ENCODE measurements at places on chromosomes 3 and 15. TPM values are rescaled to one million over a fixed set of nuclear protein-coding genes. Genes with fewer than 3 reads are reported as not detected.

The FAM174B gene
- polyA plus RNA-seq = 3.3 TPM

The TGM4 gene
- not detected for polyA plus RNA-seq

The LRRC28 gene
- 27.1 TPM for polyA plus RNA-seq

The MYLK gene
- polyA plus RNA-seq = 0.18 TPM

The CA12 gene
- not detected for polyA plus RNA-seq

The ROPN1 gene
- not detected for polyA plus RNA-seq

The GNAT1 gene
- not detected for polyA plus RNA-seq

- H3K27me3 ChIP-seq = no peaks in the 10 kb centered on the region
- H3K4me3 ChIP-seq = no peak overlapping the region
- DNase-seq = peak; percentile 6
- H3K4me1 ChIP-seq = no peaks in the 10 kb centered on the region
- H3K36me3 ChIP-seq = peaks cover 82% of the 10 kb centered on the region
- no peak overlapping the region for H3K27ac ChIP-seq
These were observed 33.0 kb upstream of the TEX264 start for GRCh38 chr3:51637941-51638471.

DNA sequence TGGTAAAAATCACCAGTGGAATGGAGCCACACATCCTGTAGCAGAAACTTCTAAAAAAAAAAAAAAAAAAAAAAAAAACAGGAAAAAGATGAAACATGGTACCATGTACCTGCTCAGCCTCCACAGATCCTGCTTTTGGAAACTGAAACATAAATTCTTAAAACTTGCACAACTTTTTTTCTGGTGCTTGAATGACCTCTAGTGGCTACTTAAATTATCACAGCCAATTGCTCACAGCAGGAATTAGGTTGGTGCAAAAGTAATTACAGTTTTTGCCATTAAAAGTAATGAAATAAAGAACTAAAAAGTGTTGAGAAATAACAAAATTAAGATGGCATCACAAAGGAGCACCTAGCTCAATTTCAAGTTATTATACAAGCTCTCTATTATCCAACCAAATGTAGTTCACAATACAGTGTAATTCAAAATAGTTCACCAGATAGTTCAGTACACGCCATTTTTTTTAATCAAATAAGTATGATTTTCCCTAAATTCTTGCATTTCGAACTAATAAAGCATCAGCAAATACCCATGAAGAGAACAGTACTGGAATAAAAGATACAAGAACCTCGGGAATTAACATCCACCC, 80.6 kb downstream of the ULK4 start:
- no peak overlapping the region for H3K27ac ChIP-seq
- peak; percentile 36 for DNase-seq
- no peaks in the 10 kb centered on the region for H3K36me3 ChIP-seq
- H3K27me3 ChIP-seq = no peaks in the 10 kb centered on the region

DNA sequence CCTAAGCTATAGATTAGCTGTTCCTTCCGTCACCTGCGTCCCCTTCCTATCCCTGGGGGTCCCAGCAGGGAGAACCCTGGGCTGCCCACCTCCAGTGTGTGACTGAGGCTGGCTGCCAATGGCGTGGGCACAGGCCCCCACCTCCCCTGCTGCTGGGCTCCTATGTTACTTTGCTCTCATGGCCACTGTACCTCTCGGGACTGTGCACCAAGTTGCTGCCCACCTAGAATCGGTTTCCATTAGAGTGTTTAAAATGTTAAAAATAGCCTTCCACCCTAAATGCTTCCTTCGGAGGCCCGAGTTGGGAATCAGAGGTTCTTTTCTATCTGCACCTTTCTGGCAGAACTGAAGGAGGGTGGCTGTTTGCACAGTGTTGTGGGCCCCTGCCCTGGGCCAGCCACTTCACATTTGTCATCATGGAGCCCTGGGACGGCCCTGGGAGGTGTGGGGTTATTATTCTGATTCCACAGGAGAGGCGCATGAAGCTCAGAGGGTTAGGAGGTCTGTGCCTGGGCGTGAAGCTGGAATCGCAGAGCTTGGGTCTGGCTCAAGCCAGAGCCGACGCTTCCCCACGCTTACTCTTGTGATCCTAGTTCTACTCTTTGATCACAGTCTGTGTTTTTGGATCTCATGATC, 29.1 kb downstream of the IRAK2 start:
- H3K4me3 ChIP-seq = no peak overlapping the region
- H3K27ac ChIP-seq = peak overlapping the region; percentile 87
- H3K36me3 ChIP-seq = no peaks in the 10 kb centered on the region
- no peaks in the 10 kb centered on the region for H3K27me3 ChIP-seq
- peaks cover 97% of the 10 kb centered on the region for H3K4me1 ChIP-seq

DNA sequence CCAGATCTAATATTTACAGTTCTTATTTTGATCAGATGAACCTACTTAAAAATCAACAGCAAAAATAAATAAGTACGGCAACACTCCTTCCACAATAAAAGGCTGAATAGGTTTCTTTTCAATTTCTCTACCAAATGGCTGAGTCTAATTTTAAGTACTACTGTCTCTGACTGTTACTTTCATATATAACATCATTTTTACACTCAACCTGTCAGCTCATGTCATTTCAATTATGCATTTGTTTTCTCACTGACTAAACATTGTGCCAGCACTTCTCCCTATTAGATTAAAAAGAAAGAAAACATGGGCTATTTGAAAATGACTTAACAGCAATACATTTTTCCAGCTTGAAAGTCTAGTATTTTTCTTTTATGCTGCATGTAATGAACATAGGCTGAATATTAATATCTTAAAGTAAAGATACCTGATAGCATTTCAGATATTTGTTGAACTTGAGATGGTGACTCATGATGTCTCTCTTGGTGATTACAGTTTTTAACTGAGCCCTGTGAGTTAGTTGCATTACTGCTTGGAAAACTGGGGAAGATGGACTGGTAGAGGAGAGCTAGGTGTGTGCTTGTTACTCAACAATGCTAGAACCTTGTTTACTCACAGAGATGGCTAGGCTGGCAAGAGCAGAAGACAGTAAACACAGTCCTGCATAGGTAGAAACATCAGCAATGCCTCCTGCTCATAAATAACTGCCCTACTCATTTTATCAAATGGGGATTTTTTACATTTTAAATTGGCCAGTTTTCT, 73.9 kb downstream of the PEX5L start:
- no peaks in the 10 kb centered on the region for H3K27me3 ChIP-seq
- H3K4me3 ChIP-seq = no peak overlapping the region
- no peak for DNase-seq

DNA sequence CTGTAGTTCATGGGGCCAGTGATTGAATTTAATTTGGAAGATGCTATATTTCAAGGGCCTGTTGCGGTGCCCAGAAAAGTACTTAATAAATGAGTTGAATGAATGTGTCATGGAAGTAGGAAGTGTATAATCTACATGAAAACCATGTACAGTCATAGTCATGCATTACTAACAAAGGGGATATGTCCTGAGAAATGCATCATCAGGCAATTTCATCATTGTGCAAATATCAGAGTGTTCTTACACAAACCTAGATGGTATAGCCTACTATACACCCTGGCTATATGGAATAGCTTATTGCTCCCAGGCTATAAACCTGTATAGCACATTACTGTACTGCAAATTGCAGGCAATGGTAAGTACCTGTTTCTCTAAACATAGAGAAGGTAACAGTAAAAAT, 10.7 kb upstream of the MYO5C start:
- H3K4me1 ChIP-seq = peaks cover 11% of the 10 kb centered on the region
- peaks cover 12% of the 10 kb centered on the region for H3K36me3 ChIP-seq
- no peak overlapping the region for H3K4me3 ChIP-seq
- no peak overlapping the region for H3K27ac ChIP-seq

GRCh38 chr3:177211503-177212277, 14.4 kb upstream of the TBL1XR1 start:
- H3K27me3 ChIP-seq = no peaks in the 10 kb centered on the region
- no peaks in the 10 kb centered on the region for H3K4me1 ChIP-seq
- H3K4me3 ChIP-seq = no peak overlapping the region
- no peak for DNase-seq

- peaks cover 9% of the 10 kb centered on the region for H3K4me1 ChIP-seq
- no peaks in the 10 kb centered on the region for H3K36me3 ChIP-seq
- H3K4me3 ChIP-seq = no peak overlapping the region
- DNase-seq = no peak
These were observed 73.3 kb upstream of the SNRK start for GRCh38 chr3:43212914-43213611.

- H3K27me3 ChIP-seq = no peaks in the 10 kb centered on the region
- no peak overlapping the region for H3K4me3 ChIP-seq
- no peak for DNase-seq
- no peaks in the 10 kb centered on the region for H3K36me3 ChIP-seq
These were observed 12.9 kb upstream of the CCDC80 start for GRCh38 chr3:112653881-112654300.

DNA sequence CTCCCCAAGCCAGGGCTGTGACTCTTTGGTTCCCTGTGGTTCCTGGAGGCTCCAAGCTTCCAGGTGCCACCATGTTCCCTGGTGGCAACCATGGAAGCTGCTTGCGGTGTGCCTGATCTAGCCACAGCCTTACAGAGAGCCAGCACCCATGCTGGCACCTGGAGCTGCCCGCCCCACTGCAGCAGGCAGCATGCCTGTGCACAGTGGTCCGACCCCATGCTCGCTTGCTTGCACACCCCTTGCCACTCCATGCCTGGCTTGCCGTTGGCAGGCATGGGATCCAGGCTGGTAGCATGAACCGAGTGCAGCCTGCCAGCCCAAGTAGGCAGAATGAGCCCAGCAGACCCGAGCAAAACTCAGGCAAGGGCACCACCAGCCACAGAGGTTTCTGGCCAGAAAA, 53.9 kb downstream of the SLMAP start:
- H3K36me3 ChIP-seq = no peaks in the 10 kb centered on the region
- H3K4me3 ChIP-seq = no peak overlapping the region
- no peak for DNase-seq
- H3K27me3 ChIP-seq = no peaks in the 10 kb centered on the region
- H3K4me1 ChIP-seq = peaks cover 34% of the 10 kb centered on the region

GRCh38 chr3:76308541-76308940, 523.2 kb upstream of the ZNF717 start:
- no peaks in the 10 kb centered on the region for H3K4me1 ChIP-seq
- H3K4me3 ChIP-seq = no peak overlapping the region
- no peaks in the 10 kb centered on the region for H3K36me3 ChIP-seq
- no peak for DNase-seq
- no peak overlapping the region for H3K27ac ChIP-seq

GRCh38 chr15:68173119-68173518, 32.0 kb downstream of the CALML4 start:
- H3K4me1 ChIP-seq = no peaks in the 10 kb centered on the region
- H3K36me3 ChIP-seq = peaks cover 34% of the 10 kb centered on the region
- DNase-seq = no peak
- no peaks in the 10 kb centered on the region for H3K27me3 ChIP-seq
- H3K4me3 ChIP-seq = no peak overlapping the region

DNA sequence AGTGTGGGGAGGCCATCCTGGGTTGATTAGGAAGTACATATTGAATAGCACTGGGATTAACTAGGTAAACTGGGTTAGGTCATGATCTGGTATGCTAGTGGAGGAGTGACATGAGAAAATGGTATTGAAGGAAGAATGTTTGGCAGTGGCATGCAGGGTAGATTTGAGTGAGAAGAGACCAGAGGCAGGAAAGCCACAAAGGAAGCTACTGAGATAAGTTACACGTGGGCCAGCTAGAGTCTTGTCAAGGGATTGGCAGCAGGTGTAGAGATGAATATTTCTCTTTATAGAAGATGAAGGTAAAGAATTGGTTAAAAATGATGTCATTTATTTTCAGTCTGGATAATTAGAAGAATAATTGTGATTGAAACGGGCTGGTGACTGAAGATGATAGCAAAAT, 91.0 kb upstream of the TPRG1 start:
- H3K27me3 ChIP-seq = no peaks in the 10 kb centered on the region
- DNase-seq = no peak
- H3K4me3 ChIP-seq = no peak overlapping the region
- no peaks in the 10 kb centered on the region for H3K36me3 ChIP-seq
- H3K27ac ChIP-seq = no peak overlapping the region

DNA sequence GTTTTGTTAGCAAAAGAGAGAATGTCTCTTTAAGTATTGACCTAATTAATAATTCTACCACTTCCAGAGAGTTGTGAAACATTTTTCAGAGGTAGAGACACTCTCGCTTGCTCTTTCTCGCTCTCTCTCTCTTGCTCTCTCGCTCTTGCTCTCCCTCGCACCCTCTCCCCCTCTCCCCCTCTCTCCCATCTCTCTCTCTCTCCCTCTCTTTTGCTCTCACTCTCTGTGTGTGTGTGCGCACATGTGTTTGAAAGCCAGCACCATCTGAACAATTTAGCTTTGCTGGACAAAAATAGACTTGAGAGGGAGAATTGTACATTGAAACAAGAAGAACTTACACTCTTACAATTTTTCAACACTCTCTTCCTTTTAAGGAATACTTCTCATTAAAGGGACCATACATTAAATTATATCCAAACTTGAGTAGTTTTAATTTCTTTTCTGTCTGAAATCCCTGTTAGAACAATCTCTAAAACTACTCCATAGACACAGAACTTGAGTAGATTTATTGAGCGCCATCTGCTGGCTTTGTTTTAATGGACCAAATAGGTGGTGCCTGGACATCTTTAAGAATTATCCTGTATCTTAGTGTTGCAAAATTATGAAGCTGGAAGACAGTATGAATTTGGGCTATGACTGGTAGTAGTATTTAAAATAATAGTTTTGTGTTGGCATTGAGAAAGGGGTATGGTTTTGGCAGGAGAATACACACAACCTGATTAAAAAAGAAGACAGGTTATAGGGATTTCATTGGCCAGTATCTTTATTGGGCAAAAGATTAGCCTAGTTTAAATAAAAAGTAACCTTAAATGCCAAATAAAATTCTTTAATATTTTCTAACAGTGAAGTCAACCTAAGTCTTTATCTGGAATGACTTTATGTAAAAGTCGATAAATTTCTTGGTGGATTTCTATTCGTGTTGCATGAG, 124.6 kb downstream of the AKAP13 start:
- H3K27me3 ChIP-seq = no peaks in the 10 kb centered on the region
- H3K36me3 ChIP-seq = no peaks in the 10 kb centered on the region
- no peak overlapping the region for H3K27ac ChIP-seq

GRCh38 chr15:77418966-77419835, 703 bp downstream of the PEAK1 start:
- DNase-seq = no peak
- H3K27me3 ChIP-seq = no peaks in the 10 kb centered on the region
- no peaks in the 10 kb centered on the region for H3K36me3 ChIP-seq
- no peak overlapping the region for H3K27ac ChIP-seq

DNA sequence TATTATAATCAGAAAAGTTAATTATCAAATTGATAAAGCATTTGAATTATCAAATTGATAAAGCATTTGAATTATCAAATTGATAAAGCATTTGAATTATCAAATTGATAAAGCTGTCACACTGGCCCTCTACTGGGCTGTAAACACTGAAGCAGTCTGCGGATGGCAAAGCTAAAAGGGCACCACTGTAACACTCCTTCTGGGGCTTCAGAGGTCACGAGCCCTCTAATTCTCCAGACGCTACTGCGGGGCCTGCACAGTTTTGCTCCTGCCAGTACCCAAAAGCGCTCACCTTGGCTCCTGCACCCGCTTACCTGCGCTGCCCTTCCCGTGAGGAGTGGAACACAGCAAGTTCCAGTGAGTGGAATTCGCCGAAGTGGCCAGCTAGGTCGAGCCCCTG, 409.0 kb upstream of the KCNMB2 start:
- H3K27me3 ChIP-seq = no peaks in the 10 kb centered on the region
- H3K27ac ChIP-seq = no peak overlapping the region
- H3K4me3 ChIP-seq = no peak overlapping the region
- DNase-seq = no peak
- no peaks in the 10 kb centered on the region for H3K36me3 ChIP-seq
- no peaks in the 10 kb centered on the region for H3K4me1 ChIP-seq

All from CD4-positive, alpha-beta memory T cell (primary cell).